Endodermal cell (in vitro differentiated cells): ENCODE measurements at places on chromosomes 12 and 14.

- DNase-seq = peak; percentile 66
These were observed 10.8 kb downstream of the INF2 start for GRCh38 chr14:104700225-104700651.

- DNase-seq = no peak
These were observed 240.6 kb downstream of the RBM19 start for GRCh38 chr12:113725557-113725876.

GRCh38 chr14:87391066-87391465 lies 601.9 kb downstream of the GALC start:
- no peak for DNase-seq

DNA sequence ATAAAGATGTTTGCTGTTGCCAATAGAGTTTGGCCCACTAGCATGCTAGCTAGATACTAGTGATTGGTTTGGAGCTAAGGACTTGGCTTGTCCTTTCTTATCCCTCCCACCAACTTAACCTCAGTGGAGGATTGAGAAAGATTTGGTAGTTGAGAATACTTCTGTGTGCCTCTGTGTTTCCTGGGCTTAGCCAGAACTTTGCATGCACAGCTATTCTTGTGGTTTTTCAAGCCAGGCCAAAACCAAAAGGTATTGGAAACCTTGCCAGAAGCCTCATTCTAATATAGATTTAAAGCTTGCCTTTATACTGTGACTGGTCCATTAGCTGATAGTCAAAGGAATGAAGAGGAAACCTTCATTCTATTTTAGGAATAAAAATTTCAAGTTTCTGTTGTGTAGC lies 188.5 kb downstream of the CCDC91 start:
- DNase-seq = no peak

DNA sequence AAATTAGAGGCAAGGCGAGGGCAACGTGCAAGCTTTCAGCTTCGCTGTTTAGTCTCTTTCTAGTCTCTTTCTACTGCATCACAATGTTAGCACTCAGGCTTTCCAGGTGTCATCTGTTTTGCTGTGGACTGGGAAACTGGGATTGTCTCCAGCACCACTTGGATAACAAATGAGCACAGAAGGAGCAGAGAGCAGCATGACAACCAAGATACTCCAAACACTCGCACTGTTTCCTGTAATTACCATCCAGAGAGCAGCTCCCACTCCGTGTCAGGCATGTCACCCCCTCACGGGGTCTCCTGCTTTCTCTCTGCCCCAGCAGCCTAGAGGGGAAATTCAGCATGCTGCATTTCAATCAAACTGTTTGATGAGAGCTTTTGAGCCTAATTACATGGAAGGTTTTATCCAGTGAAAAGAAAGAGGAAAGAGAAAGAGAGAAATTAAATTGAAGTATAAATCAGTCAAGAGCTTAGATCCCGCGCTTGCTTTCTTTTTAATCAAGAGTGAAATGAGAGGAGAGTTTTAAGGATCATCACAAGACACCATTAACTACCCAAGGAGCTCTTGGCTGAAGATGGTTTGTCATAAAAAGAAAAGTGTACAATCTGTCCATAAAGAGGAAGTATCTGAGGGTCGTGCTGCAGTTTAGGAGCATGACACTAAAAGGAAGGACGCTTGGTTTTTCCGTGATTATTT lies 917.7 kb downstream of the DIO2 start:
- peak; percentile 47 for DNase-seq

DNA sequence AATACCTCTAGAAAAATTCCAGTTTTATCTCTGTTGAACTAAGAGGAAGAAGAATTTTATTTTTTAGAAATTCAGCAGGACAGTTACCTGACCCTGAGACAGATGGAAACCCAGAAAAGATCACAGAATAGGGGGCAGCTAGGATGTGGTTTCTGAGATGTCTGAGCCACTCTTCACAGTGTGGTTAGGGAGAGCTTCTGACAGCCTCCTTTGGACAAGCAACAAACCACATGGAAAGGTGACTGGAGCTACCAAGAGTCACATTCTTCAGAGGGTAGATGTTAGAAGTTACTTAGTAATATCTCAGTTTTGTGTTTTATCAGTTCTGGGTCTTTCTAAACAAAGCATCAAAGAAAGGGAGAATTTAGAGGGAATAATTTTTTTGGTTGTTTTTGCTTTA lies 117.3 kb upstream of the NAP1L1 start:
- DNase-seq = no peak

- DNase-seq = peak; percentile 82
These were observed 743 bp downstream of the PUS1 start for GRCh38 chr12:131929581-131930456.

DNA sequence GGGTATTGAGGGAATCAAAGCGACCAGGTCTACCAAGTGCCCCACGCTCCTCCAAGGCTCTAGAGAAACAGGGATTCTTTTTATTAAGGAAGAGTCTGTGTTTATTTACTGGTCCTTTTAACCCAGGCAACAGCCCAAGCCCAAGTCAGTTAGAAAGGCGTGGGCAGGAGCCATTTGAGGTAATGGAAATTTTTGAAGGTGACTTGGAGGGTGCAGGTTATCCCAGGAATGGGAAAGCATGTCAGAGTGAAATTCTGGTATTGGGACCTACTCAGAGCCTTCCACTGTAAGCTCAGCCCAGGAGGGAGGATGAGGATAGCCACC lies 2.9 kb downstream of the SLC6A12 start:
- DNase-seq = no peak

GRCh38 chr12:68904351-68904962 lies 28.5 kb downstream of the CPM start:
- no peak for DNase-seq

GRCh38 chr12:131357185-131357747 lies 353.6 kb upstream of the SFSWAP start:
- peak; percentile 35 for DNase-seq

- peak; percentile 96 for DNase-seq
These were observed 508 bp upstream of the KCNH5 start for GRCh38 chr14:63045612-63046320.

DNA sequence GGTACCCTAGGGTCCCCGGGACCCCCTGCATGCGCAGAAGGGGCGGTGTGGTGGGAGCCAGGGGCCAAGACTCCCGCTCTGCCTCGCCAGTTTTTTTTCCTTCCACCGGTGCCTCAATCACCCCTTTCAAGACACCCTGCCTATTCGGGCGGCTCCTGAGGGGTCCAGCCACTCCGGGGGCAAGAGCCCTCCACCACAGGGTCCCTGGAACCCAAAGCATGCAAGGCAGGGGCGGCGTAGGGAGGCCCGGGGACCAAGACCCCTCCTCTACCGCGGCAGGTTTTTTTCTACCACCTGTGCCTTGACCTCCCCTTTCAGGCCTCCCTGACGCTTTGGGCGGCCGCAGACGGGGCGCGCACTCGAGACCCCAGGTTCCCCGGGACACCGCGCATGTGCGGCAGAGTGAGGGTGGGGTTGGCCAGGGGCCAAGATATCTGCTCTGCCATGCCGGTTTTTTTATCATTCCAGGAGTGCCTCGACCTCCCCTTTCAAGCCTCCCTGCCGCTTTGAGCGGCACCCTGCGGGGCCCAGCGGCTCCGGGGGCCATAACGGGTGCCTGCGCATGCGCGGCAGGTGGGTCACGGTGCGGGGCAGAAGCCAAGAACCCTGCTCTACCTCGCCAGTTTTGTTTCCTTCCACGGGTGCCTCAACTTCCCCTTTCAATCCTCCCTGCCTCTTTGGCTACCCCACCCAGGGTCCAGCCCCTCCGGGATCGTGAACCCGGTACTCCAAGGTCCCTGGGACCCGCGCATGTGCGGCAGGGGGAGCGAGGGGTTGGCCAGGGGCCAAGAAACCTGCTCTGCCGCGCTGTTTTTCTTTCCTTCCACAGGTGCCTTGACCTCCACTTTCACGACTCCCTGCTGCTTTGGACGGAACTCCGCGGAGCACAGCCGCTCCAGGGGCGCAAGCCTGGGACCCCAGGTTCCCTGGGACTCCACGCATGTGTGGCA lies 328.1 kb downstream of the ALG10 start:
- DNase-seq = no peak

DNA sequence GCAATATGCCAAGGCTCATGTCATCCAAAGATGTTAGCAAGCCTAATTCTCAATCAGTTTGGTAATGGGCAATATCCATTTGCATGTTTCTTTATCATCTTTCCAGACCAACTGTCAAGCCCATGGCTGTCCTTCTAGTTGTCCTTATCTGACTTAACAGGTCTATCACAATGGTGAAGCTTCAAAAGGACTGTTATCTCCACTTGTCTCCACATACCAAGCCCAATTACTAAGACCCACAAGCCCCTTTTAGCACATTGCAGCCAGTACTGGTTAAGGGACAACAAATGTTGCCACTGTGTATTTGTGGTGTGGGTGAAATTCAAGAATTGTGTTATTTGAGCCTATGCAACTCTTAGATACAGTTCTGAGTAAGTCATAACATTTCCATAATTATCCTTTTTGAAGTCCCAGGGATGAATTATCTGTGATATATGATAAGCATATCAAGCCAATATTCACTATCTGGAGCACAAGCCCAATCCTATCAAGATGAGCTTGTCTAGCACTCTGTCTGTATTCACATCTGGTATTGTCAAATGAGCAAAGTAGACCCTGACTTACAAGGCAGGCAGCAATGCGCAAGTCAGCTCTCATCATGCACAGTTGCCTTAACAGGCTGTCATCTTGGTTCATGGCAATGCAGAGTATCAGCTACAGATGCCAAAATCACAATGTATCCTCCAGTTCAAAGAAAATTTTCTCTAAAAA lies 19.3 kb upstream of the ST8SIA1 start:
- DNase-seq = peak; percentile 43

- DNase-seq = peak; percentile 85
These were observed 370.9 kb downstream of the TMEM132D start for GRCh38 chr12:129532707-129533499.
